ENCODE measurements at places on chromosomes 12 and 14.
A peak's percentile ranks its signal among the peaks of the same experiment; 100 is the strongest.

GRCh38 chr14:81406863-81407262 is 6.7 kb upstream of the STON2 start:
- no peak for DNase-seq

DNA sequence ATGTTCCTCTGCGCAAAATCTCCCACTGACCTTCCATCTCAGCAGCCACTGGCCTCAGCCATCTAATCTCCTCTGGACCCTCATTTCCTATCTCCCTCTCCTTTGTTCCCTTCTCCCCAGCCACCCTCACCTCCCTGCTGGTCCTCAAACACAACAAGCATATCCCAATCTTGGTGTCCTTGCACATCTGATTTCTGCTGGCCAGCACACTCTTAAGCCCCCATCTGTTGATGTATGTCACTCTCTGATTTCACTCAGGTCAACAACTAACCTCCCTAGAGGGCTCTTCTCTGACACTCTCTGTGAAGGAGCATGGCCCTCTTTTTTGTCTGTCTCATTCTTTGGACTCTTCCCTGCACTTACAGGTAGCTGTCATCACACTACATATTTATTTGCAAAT is 25.6 kb downstream of the PPM1H start:
- DNase-seq, result no peak

DNA sequence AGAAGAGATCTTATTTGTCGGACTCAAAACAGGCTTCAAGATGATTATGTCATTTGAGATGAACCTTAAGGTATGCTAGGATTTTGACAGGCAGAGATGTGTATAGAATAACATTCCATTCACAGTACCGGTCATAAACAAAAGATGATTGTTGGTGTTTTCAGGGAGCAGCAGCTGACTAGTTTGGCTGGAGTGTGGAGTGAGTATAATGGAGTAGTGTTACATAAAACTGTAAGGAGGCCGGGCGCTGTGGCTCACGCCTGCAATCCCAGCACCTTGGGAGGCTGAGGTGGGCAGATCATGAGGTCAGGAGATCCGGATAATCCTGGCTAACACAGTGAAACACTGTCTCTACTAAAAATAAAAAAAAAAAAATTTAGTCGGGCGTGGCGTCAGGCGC is 23.9 kb downstream of the SERPINA10 start:
- no peak for DNase-seq

DNA sequence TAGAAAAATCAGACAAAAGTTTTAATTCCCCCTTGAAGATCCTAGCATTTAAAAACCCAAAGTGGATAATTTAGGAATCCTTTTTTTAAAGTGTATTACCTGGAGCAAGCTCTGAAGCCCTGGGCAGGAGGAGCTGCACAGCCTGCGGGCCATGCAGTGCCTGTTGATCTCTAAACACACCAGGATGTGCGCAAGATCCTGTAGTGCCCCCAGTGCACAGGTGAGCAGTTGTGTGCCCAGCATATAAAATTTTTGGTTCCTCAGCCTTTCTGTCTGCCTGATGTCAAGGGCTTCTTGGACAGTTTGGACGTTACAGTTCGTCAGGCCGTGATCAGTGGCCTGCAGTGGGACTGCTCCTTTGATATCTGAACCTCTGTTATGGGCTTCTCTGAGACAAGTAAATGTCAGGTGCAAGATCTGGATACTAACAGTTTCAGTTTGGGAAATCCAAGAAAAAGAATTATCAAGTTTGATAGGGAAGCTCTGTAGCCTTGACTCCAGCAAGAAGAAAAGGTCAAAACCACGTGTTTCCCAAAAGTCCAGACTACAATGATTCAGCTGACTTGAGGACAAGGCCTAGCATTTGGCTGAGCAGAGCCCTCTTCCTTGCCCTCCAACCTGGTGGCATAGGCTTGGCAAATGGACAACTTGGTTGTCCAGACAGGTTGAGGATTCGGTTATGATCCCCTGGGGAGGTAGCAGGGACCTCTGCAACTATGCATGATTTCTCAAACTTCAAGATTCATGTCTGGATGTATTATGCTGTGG is 1.0 kb downstream of the ATXN7L3B start:
- peak; percentile 64 for DNase-seq
